ENCODE measurements at places on chromosomes 4 and X.
A peak's percentile ranks its signal among the peaks of the same experiment; 100 is the strongest.

- DNase-seq: no peak
Measured at GRCh38 chr4:22942920-22943559, 250.3 kb downstream of the GBA3 start.

DNA sequence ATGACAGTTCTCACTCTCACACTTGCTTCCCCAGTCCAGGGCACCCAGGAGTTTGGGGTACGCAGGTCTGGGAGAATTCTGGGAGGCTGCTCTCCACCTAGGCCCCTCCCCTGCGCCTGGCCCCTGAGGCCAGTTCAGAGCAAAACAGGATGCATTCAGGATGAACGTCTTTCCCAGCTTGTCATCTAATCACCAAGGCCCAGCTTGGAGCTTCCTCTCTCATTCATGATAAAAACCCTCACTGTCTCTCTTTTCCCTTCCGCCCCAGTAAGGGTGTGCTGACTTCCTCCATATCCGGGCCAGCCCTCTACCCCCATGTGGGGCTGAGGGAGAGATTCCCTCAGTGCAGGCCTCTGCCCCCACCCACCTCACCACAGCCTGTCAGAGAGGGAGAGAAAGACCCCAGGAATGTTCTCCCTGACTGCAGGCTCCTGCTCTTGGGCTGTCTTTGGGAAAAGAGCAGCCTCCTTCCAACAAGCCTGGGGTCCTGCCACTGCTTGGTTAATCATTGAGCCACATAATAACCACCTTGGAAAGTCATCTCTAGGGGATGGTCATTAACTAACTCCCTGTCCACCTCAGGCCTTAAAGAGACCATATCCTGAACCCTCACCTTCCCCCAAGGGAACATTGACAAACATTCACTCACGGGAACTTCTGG, 50.1 kb downstream of the STARD8 start:
- no peak for DNase-seq

DNA sequence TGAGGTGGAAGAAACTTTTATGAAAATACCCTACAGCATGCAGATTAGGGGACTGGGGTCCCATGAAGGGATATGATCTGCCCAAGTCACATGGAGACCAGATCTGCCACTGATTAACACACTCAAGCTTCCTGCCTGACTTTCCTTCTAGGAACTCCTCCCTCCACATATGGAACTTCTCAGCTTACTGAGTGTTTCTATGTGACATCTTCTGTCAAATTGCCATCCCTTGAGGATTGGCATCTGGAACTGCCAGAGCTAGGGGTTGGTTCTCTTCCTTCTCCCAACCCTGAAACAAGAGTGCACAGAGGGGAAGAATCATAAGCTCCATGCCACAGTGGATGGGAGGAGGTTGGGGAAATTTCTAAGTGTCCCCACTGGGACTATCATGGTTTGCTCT, 150.6 kb upstream of the MBNL3 start:
- DNase-seq: no peak

DNA sequence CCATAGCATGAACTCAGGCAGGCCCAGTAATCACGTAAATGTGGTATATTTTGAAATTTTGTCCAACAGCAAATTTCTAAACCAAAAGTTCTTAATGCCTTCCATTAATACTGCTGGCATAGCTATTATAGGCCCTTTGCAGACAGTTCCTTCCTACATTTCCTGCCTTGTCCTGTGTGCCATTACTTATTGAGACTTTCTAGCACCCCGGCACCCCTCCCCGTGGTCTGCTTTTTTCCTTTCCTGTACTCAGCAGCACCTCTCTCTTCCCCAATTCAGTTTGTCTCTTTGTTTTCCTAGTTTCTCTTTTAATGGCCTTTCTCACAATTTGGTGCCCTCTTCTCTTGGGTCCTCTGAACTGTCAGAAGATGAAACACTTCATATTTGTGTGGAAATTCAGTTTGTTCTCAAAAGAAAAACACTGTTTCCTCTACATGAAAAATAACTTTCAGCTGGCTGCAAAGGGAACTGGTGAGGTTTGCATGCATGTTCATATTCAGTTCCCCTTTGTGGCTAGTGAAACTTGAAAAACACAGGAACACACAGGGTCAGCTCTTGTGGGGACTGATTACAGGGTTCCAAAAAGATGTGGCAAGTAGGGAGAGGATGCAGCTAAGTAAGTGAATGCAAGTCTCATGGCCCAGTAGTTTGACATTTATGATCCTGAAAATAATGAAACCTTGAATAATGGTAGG, 17.1 kb downstream of the GPR34 start:
- DNase-seq: no peak

DNA sequence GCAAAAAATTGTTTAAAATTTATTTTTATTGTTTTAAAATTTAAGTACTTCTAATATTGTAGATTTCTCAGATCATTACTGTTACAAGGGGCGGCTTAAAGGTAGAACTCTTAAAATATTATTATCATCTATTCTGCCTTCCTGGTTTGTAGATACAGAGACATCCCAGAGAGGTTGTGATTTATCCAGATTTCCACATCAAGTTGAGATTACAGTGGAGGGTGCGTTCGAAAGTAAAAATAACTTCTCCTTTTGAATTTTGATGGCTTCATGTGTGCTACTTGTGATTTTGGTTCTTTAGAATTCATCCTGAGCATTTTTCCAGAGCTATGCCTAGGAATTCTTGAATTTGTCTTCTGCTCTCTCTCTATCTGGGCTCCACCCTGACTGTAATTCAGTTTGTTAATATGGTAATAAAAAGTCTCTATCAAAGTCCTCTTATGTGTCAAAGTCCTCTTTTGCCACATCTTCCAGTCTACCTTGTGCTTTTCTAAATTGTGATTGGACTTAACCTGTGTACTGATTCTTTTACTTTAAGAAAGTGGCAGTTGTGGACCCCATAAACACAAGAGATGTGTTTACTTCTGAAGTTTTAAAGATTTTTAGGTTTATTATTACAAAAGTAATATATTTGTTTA, 37.2 kb downstream of the CLCN3 start:
- DNase-seq: no peak

GRCh38 chr4:40305328-40306170, 29.6 kb upstream of the CHRNA9 start:
- peak; percentile 70 for DNase-seq

- no peak for DNase-seq
Measured at GRCh38 chr4:7147661-7148310, 44.6 kb upstream of the SORCS2 start.

DNA sequence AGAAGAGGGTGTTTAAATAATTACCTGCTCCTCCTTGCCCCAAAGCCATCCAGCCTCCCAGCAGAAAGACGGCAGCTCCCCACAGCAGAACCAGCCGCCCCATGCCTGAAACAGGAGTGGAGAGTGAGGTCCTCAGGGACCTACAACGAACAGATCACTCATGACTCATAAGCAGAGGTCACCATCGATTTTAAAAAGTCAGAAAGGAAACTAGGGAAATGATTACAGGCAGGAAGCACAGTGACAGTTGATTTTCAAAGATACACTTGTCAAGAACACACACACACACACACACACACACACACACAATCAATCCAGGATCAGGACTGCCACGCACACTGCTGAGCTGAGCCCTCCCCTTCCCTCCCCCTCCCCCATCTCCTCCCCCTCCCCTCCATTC, at the start of gene CRLF2:
Gene CRLF2, minus strand, starts transcription at position 118 of the 400 bp plus-strand sequence. Its CDS starts 15 bp downstream, at position 103.
- DNase-seq: peak; percentile 60

DNA sequence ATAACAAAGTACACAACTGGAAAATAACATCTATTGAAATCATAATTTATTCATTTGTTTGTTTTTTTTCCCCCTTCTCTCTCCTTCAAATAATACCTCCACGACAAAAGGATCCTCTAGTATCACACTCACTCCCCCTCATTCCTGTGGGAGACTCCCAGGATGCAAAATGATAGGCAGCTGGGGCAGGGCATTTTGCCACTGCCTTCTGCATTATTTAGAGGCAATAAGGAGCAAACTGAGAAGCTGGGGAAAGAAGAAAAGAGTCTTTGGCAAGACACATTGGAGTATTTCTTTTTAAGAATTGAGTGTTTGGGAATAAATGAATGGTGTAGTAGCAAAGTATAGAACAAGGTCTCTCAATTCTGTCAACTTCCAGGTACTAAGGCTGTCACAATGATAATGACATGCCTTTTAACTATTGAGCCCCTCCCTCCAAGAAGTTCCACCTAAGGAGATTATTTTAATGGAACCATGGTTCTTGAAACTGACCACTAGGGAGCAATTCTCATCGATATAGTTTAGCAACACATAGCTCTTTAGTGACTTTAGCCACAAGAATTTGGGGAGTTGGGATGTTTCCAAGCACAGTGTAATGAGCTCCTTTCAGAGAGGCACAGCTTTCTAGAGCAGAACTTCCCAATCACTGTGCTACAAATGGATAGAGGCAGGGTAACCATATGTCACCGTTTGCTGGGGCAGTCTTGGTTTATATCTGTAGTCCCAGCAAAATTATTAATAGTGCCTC, 303.3 kb downstream of the FRMPD4 start:
- no peak for DNase-seq

DNA sequence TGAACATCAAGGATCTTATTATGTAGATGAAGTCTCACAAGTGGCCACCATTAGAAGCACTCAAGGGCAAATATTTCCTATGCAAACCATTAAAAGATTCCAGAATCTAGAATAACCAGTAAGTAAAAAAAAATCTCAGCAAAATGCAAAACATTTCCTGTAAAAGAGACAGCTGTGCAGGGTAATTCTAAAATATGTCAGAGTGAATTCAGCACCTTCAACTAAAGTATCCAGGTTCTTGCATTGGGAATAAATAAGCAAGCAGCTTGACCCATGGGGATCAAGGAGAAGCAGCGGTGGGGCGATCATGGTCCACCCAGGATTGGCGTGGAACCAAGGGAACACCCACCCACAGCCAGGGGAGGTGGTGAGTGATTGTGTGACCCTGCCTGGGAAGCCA, 2188.9 kb downstream of the PCDH7 start:
- DNase-seq: no peak

- DNase-seq: no peak
Measured at GRCh38 chr4:178142724-178143123, 700.5 kb upstream of the AGA start.

- DNase-seq: no peak
Measured at GRCh38 chr4:2823301-2823670, 20.4 kb upstream of the ADD1 start.

DNA sequence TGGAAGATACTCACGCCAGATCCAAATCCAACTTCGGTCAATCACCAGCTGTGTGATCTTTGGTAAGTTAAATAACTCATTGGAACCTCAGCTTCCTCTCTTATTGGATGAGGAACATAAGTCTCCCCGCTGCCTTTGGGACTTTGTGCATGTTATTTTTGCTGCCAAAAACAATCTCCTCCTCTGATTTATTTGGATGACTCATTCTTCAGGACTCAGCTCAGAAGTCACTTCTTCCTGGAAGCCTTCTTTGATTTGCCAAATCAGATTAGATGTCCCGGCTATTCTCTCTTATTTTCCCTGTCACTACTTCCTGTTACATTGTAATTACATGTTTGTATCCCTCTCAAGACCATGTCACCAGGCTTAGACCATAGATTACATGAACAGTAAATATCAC, 138.0 kb upstream of the BOD1L1 start:
- no peak for DNase-seq

- DNase-seq: no peak
Measured at GRCh38 chr4:151782296-151782695, 21.5 kb upstream of the GATB start.

GRCh38 chr4:65287071-65287470, 383.2 kb downstream of the EPHA5 start:
- no peak for DNase-seq

DNA sequence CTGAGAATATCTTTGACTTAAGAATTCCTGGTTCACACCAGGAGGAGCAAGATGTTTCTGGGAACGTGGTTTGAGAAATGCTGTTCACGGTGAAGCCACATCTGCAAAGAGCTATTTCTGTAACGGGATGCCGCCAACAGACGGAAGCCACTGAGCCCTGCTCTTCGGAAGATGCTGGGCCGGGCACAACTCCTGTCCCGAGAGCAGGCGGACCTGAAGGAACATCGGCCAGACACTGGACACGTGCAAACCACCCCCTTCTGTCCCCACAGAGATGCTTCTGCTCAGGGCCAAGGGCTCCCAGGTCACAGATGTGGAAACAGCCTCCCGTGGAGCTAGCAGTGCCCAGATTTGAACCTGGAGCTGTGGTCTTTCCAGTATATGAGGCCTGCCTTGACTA, 24.3 kb downstream of the HMX1 start:
- no peak for DNase-seq

DNA sequence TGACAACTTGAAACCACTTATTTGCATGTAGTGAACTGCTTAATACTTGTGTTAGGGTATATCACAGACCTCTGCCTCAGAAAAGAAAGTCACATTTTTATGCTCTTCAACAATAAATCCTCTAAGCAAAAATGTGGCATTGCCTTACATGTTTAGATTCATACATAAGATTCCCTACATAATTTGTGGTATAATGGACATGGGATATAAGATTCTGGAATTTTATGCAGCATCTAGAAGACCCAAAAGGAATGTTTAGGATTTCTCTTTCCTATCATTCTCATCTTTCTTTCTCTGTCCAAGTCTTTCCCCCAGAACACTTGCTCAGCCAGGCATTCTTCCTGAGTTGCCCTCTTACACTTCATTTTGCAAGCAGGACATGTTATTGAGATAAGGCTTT, 37.7 kb upstream of the TET2 start:
- DNase-seq: no peak

DNA sequence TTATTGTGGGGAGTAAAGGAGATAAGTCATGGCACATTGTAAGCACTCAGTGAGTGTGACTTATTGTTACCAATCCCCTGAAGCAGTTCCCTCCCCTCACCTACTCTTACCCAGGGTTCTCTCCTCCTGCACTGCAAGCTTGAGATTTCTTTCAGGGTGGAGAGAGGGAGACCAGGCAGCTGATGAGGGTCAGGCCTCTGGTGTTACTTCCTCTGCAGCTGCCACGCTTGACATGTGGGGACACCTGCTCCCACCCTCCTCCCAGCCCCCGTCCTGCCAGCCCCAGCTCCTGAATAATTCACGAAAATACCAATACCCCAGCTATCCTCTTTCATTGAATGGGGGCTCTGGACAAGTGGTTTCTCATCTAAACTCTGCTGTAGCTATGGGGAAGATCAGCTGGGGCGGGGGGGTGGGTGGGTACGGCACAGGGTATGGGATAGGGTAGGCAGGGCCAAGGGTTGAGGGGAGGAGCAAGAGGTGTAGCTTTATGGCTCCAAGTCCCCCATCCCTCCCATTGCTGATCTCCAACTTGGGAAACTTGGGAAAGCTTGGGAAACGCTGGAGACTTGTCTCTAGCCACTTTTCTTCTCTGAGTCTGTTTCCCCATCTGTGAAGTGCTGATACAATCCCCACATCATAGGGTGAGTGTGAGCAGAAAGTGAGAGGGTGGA, 148.5 kb upstream of the PJA1 start:
- no peak for DNase-seq

- no peak for DNase-seq
Measured at GRCh38 chr4:158159054-158159717, 13.6 kb downstream of the GASK1B start.

DNA sequence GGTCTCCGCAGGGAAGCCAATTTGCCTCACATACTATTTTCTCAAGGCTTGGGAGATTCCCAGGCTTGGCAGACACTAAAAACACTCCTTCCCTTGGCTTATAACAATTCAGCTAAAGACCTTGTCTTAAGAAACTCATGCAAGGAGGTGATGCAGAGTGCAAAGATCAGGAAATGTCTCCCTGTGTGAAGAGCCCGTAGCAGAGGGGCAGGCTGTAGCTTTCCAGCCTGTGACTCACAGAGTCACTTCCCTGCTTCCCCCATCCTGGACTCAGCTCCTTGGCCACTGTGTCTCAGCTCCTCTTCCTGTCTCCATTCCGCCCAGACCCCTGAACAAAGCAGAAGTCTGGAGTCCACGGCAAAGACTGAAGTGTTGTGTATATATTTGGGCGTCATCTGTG, 56.1 kb downstream of the KDR start:
- no peak for DNase-seq
